Stimulated activated CD4-positive, alpha-beta T cell treated with anti-CD3 and anti-CD28 coated beads, Interleukin-2, amount 100 ng/mL, for 4 hours (primary cell): ENCODE measurements at places on chromosomes 6 and 20.
A peak's percentile ranks its signal among the peaks of the same experiment; 100 is the strongest.

DNA sequence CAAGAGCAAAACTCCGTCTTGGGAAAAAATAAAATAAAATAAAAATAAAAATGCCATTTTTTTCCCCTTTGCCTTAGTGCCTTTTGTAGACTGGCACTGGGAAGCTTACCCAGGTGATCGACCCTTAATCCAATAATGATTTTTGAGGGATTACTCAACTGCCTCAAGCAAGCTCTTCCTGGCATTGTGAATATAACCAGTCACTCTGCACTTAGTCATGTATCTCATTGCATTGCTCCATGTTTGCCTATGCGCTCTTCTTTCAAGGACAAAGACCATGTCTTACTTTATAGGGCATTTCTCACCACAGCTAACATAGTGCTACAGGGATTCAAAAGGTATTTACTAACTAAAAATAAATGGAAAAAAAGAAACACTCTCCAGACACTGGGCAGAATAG, 13.0 kb downstream of the GFOD1 start:
- no peak for DNase-seq

DNA sequence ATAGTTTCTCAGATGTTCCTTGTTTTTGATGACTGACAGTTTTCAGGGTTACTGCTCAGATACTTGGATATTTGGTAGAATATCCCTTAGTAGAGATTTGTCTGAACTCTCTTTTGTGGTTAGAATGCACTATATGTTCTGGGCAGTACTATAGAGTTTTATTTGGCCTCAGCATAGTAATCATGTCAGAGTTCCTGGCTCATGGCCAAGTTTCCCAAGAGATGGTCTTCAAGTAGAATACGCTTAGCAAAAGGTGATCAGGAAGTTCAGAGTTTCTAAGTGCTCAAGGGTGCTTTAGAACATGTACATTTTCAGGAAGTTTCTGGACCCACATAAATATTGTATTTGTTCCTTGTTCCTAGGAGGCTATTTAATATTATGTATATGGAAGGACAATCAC, 1209.7 kb upstream of the GJE1 start:
- no peak for DNase-seq

DNA sequence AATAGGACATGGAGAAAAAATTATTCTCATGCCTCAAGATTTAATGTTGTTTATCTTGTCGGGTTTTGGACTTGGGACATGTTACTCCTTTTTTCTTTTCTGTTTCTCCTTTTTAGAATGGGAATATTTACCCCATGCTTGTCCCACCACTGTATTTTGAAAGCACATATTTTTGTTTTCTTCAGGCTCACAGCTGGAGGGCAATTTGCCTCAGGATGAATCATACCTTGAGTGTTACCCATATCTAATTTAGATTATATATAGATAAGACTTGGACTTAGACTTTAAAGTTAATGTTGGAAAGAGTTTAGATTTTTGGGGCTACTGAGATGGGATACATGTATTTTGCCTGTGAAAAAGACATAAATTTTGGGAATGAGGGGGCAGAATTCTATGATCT, 541.6 kb upstream of the MAN1A1 start:
- DNase-seq = no peak

- no peak for DNase-seq
Measured at GRCh38 chr20:6680441-6680840, 87.0 kb upstream of the BMP2 start.

GRCh38 chr20:15036948-15037347, 699.5 kb upstream of the FLRT3 start:
- no peak for DNase-seq

DNA sequence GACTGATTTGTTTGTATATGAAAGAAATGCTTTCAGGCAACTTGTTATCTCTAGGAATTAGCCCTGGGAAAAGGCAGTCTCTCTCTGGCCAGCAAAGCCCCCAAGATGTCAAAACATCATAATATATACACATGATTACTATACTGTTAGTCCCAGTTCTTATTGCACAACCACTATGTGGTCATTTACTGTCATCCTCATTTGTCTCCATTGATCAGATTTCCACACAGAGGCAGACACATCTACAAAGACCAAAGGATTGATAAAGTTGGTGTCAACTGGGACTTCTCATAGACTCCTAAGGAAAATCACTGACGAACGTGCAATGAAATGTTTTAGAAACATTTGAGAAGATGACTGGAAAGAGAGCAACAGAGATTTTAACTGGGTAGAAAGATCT, 71.9 kb upstream of the POPDC3 start:
- no peak for DNase-seq

DNA sequence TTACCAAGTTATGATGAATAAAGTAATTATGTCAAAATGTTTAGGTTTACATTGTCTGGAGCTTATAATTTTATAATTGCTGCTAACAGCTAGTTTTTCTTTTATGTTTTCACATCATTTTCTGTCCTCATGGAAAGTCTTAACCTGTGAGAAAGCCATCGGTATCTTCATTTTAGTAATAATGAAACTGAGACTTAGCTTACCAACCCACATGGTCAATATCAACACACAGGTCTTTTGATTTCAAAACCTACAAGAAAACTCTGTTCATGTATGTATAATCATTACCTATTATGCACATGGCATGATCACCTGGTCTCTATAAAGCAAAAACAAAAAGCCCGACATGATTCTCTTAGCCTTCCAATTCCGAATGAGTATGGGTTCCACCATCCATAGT, 61.9 kb downstream of the KCNQ5 start:
- DNase-seq = no peak

- DNase-seq = no peak
Measured at GRCh38 chr6:16578695-16579285, 182.5 kb downstream of the ATXN1 start.

- no peak for DNase-seq
Measured at GRCh38 chr6:29593199-29593855, 8.4 kb downstream of the OR2H2 start.

DNA sequence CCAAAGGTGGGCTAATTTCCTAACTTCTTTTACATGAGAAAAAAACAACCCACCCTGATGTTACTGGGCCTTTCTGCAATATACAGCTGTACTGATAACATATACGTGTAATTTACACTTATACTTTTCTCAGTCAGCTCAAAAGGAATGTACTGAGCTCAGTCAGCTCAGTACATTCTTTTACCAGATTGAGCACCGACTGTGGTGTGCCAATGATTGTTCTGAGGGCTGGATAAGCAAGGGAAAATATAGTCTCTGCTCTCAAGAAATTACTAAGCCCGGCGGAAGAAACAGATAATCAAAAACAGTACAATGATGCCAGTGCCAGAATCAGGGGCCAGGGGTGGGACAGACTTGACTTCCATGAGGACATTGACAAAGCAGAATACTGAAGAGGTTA, 10.0 kb upstream of the BLOC1S5 start:
- DNase-seq = no peak

DNA sequence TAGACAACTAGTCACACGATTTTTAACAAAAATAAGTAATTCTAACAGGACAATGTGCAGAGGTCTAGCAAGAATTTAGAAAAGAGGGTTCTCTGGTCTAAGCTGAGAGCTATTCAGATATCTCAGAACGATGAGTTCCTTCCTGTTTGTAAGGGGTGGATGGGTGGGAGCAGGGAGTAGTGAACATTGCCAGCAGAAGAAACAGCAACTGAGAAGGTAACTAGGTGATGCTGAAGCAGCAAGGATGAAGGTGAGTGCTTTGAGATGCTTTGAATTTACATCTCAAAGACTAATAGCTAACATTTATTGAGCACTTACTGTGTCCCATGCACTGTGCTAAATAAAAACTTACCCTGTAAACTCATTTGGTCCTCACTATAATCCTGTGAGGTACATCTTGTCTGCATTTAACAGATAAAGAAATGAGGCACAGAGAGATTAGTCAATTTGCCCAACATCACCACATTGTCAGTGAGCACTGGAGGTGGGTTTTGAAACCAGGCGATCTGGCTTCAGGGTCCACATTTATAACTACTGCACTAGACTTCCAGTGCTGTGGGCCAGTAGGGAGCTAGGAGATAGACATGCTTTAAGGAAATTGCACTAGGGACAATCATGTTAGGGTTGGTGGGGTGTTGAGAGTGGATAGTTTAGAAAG, 15.7 kb downstream of the BRD2 start:
- DNase-seq = no peak

- no peak for DNase-seq
Measured at GRCh38 chr6:2378891-2379652, 133.7 kb upstream of the GMDS start.

DNA sequence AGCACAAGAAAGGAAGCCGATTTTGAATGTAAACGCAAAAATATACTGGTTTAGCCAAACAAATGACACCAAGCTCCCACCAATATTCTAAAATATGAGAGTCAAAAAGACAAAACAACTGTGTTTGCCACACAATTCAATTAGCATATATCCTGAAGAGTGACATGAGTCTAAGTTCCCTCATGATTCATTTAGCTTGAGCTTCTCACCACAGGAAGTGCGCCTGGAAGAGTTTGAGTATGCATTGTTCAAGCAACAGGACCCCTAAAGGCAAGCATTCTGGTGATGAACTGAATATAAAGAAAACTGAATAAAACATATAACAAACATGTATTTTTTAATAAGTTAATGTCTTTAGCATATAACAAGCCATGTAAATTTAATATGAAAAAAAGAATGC, 115.2 kb upstream of the RUNX2 start:
- DNase-seq = no peak

DNA sequence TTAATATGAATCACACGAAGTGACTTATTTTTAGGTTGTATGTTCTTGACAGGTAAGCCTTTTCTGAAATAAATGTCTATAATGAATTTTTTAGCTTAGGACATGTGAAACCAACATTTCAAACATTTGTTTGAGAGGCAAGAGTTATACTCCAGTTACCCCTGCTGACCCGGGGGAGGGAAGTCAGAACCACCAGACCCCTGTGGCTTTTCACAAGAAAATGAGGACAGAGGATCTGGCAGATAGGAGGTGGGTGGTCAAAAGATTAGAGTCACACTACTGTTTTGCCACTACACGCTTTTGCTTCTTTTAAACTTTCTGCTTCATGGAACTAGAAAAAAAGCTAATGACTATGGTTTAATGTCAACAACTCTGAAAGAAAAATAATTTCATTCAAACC, 27.5 kb upstream of the ADGRF4 start:
- no peak for DNase-seq

- no peak for DNase-seq
Measured at GRCh38 chr6:4884646-4885340, 108.6 kb downstream of the CDYL start.

- DNase-seq = no peak
Measured at GRCh38 chr6:123393331-123393730, 243.4 kb downstream of the TRDN start.

GRCh38 chr6:136725124-136725523, 67.2 kb downstream of the MAP3K5 start:
- DNase-seq = no peak

DNA sequence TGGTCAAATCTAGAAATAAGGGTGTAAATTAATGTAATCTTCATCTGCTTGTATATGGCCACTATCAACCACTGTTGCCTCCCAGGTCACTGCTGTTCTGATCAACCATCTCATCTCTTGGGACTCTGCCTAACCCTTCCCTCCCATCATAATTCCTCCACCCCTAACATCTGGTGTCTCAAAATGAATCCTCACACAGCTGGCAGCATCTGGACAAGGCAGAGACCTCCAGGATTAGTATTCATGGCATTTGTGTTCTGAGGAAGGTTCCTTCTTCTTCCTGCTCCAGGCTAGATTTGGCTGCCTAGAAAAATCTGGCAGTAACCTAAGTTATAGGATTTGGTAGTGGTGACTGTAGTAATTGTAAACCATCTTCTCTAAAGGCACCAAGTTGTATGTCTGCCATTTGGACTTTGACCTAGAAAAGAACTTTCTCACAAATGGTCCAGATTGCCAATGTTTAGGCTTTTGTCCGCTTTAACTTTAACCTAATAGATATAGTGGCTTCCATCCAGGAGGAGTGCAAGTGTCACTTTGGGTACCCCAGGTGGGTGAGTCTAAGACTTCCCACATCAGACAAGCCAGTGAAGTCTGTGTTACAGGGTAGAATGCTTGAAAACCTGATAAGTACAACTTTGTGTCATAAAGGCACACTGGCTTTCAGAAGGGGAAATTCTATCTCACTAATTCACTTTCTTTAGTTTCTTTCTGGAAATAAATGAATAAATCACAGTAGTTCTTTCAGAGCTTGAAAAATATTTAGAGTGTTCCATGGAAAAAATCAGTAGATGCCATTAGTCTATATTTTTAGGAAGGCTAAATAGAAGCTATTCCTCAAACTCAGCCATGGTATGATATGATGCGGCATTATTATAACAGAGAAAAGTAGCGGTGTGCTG, 3.0 kb upstream of the PHACTR2 start:
- no peak for DNase-seq

GRCh38 chr6:87078983-87079616, 15.8 kb downstream of the CGA start:
- peak; percentile 33 for DNase-seq

DNA sequence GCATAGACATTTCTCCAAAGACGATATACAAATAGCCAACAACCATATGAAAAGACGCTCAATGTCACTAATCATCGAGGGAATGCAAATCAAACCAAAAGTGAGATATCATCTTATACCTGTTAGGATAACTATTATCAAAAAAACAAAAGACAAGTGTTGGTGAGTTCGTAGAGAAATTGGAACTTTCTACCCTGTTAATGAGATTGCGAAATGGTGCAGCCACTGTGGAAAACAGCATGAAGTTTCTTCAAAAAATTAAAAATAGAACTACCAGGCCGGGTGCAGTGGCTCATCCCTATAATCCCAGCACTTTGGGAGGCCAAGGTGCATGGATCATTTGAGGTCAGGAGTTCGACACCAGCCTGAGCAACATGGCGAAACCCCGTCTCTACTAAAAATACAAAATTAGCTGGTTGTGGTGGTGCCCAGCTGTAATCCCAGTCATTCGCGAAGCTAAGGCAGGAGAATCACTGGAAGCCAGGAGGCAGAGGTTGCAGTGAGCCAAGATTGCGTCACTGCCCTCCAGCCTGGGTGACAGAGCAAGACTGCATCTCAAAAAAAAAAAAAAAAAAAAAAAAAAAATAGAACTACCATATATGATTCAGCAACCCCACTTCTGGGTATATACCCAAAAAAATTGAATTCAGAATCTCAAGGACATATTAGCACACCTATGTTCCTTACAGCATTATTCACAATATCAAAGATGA, 170.0 kb upstream of the ZNF184 start:
- no peak for DNase-seq

- no peak for DNase-seq
Measured at GRCh38 chr6:54646951-54647664, 199.5 kb upstream of the FAM83B start.

- no peak for DNase-seq
Measured at GRCh38 chr6:20688710-20689500, 154.6 kb downstream of the CDKAL1 start.

DNA sequence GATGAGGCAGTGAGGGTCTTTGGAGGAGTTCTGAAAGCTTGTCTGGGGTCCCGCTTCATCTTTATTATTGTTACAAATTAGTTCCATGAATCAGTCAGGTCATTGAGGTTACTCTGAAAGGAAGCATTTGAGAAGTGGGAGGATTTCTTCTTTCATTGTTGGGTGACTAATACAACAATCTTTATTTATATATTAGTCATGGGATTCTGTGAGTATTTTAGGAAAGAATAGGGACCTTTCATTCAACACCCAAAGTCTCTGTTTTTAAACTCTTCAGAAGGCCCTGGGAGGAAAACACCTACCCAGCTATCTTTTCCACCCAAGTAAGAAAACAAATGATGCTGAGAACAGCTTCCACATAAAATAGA, 98.3 kb downstream of the SOD2 start:
- no peak for DNase-seq

GRCh38 chr20:63753381-63753780, 13.8 kb downstream of the SLC2A4RG start:
- DNase-seq = no peak
